ENCODE measurements at places on chromosomes 5 and 9. TPM values are rescaled to one million over a fixed set of nuclear protein-coding genes. Genes with fewer than 3 reads are reported as not detected.

OR1J1 gene
- total RNA-seq, result not detected

OR1Q1 gene
- total RNA-seq, result not detected

PLPP7 gene
- not detected for total RNA-seq

IRGM gene
- total RNA-seq, result not detected

PTGES gene
- 14.2 TPM for total RNA-seq

RAB3C gene
- not detected for total RNA-seq

SPATA31D4 gene
- total RNA-seq, result not detected

FAM153A gene
- total RNA-seq, result 0.02 TPM

EXD3 gene
- 1.4 TPM for total RNA-seq

SLC46A2 gene
- not detected for total RNA-seq

C6 gene
- total RNA-seq, result not detected

DNA sequence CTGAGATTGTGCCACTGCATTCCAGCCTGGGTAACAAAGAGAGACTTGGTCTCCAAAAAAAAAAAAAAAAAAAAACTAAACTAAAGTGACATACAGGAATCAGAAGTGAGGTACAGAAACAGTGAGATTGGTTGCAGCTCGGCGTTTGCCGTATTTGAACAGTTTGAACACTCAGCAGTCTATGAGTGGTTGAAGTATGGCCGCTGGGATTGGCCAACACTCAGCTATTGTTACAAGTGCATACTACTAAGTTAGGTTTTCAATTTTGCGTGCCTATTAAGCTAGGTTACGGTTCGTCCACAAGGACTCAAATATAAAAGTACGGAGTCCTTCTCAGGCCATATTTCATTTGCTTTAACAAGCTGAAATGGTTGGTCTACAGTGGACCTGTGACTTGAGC lies 3.3 kb upstream of the TSC1 start:
- no peak for DNase-seq

DNA sequence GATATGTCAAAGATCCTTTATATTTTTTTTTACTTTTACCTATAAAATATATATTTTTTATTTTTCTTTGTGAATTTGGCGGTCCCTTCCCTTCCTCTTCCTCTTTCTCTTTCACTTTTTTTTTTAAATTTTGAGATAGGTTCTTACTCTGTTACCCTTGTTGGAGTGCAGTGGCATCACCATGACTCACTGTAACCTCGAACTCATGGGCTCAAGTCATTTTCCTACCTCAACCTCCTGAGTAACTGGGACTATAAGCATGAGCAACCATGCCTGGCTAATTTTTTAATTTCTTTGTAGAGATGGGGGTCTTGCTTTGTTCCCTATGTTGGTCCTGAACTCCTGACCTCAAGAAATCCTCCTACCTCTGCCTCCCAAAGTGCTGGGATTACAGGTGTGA lies 258.0 kb upstream of the CLINT1 start:
- DNase-seq, result no peak

GRCh38 chr5:98543490-98543889 lies 230.0 kb upstream of the RGMB start:
- no peak for DNase-seq

DNA sequence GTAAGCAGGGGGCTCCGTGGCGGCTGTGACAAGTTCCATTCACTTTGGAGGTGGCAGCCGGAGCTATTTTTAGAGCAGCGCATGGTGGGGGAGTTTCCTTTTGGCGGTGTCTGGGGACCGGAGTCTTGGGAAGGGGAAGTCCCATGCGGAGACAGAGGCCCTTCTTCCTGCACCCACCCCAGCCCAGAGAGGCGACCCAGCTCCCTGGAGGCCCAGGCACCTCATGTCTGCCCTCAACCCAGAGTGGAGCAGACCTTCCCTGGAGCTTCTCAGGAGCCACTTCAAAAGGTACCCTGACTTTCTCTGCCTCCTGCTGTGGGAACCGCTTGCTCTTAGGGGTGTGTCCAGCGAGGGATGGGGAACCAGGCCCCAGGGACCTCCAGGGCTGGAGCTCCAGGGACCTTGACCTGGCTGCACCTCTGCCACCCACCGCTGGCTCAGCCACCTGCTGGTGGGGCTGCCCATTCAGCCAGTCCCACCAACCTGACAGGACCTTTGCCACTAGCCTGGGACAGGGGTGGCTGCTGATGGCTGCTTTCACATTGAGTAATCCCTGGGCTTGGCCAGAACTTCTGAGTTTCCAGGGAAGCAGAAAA lies 34.1 kb downstream of the NEK6 start:
- no peak for DNase-seq

GRCh38 chr9:112375361-112375760 lies 4.5 kb upstream of the HSDL2 start:
- no peak for DNase-seq

DNA sequence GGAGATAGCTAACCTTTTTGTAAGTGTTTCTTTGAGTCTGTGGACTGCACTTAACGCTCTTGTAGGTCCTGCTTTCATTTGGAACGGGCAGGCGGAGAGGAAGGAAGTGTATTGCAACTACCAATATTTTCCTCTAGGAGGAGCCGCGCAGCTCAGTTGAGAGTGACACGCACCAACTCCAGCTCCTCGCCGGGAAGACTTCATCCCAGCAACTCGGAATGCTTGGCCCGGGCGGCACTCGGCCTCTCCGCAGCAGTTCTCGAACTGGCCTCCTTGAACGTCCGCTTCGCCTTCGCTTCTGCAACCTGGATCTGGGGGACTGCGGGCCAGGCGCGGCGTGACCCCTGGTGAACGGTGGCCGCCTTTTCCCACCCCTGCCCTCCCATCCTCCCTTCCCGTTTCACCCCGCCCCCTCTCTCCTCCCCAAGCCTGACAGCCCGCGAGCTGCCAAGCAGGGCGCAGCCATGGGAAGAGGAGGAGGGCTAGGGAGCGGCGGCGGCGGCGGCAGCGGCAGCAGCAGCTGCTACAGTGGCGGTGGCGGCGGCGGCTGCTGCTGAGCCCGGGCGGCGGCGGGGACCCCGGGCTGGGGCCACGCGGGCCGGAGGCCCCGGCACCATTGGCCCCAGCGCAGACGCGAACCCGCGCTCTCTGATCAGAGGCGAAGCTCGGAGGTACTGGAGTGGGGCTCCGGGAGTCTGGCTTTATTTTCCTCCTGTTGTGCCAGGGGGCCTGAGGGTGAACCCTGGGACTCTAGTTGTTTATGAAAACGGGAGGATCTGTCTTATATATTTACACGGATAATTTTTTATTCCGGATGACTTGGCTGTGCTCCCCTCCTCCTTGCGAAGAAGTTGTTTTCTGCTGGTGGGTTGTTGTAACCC lies at the start of gene GHR:
Gene GHR, plus strand, starts transcription at position 155 of the 881 bp plus-strand sequence. CDS start 142,436 bp downstream, outside the sequence.
- DNase-seq, result peak; percentile 91

- DNase-seq, result peak; percentile 16
These were observed 11.8 kb upstream of the TMC1 start for GRCh38 chr9:72509635-72510034.

GRCh38 chr5:65769539-65769938 lies 47.5 kb downstream of the NLN start:
- peak; percentile 66 for DNase-seq

GRCh38 chr5:31995714-31996113 lies 178.4 kb downstream of the GOLPH3 start:
- DNase-seq, result no peak

GRCh38 chr5:173016598-173017046 lies 33.1 kb downstream of the ATP6V0E1 start:
- DNase-seq, result no peak

GRCh38 chr5:3265131-3265885 lies 330.3 kb upstream of the IRX1 start:
- no peak for DNase-seq

- peak; percentile 85 for DNase-seq
These were observed 293.8 kb downstream of the CWC27 start for GRCh38 chr5:65062469-65063083.

DNA sequence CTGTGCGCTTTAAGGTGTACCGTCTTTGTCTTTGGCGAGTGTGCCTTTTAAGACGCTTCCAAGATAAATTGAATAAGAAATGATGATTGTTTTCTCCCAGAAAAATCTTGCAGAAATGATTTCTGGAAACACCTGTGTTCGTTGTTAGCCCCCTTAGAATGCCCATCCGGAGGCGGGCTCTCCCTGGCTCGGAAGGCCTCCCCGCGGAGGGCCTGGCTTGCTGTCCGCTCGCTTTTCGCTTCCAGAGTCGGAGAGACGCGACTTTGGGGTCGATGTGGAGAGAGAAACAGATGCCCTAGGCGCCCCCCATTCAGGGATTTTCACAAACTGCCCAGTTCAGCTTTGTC lies 23.9 kb downstream of the LECT2 start:
- DNase-seq, result no peak

All from H4 (cell line).